ENCODE measurements at places on chromosomes 1 and 21.

- no peak for DNase-seq
Measured at GRCh38 chr1:167542109-167543032, 11.2 kb downstream of the CREG1 start.

DNA sequence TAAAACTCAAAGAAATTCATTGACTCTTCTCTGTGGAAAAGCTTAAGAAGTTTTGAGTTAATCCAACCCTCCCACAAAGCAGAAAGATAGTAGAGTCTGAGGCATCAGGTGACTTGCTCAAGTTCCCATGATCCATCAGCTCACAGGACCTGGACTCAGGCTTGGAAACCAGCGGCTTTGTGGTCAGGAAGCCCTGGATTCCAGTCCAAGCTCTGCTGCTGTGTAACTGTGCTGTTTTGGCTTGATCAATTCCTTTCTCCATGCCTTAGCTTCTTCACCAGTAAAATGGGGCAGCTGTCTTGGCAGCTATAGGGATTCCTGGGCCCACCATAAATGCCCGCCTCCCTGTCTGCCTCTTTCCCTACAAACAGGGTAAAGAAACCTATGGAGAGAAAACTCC, 180.2 kb downstream of the HIVEP3 start:
- DNase-seq: no peak

DNA sequence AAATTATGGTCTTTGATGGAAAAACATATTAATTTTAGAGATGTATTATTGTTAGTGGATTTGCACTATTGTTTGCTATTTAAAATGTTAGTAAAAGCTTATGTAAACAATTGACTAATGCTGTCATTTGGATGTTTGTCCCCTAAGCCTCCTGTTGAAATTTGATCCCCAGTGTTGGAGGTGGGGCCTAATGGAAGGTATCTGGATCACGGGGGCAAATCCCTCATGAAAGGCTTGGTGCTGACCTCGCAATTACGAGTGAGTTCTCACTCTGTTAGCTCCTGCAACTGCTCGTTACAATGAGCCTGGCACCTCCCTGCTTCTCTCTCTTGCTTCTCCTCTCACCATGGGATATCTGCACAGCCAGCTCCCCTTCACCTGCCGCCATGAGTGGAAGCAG, 14.3 kb downstream of the TMEM35B start:
- no peak for DNase-seq

GRCh38 chr21:17779496-17779895, 39.7 kb downstream of the C21orf91 start:
- DNase-seq: no peak

DNA sequence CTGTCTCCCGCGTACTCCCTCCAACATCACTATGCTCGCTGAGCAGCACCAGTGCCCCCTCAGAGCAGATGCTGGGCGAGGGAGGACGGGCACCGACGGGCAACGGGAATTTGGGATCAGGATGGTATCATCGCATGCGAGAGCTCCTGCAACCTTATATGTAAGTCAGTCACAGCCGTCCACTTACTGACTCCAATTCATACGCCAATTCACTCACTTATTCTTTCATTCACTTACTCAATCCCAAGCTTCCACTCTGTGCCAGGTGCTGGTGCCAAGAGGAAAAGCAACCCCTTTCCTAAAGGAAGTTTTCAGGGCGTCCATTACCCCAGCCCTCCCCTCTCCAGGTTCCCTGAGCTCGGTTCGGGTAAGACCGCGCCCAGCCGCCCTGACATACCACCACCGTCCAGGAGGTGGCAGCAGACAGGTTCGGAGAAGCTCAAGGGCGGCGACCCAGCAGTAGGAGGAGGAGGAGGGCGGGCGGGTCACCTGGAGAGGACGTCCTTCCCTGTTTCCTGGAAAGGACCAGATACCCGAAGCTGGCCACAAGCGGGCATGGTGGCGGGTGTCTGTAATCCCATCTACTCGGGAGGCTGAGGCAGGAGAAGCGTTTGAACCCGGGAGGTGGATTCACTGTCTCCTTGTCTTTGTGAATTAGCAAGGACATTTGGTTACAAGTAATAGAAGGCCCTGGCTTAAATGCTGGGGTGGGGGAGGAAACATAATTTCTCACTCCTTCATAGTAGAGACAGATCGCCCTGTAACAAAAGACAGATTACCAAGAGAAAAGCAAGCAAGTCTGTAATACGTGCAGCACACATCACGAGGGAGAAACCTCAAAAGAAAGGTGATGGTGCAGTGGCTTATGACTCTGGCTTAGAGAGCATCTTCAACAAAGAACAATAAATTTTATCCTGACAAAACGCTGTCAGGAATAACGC, 7.6 kb upstream of the IL22RA1 start:
- peak; percentile 87 for DNase-seq

- no peak for DNase-seq
Measured at GRCh38 chr1:3292051-3292722, 162.3 kb upstream of the ARHGEF16 start.
